DMS53 (cell line): ENCODE measurements at places on chromosomes 7 and 10.

GRCh38 chr7:26479581-26479980, 187.9 kb downstream of the SNX10 start:
- DNase-seq, result no peak

- no peak for DNase-seq
These were observed 18.7 kb downstream of the LCOR start for GRCh38 chr10:96850825-96851224.

- peak; percentile 56 for DNase-seq
These were observed 1.1 kb downstream of the RADIL start for GRCh38 chr7:4882169-4883032.

GRCh38 chr7:5284304-5285281, 1.9 kb downstream of the SLC29A4 start:
- DNase-seq, result peak; percentile 99

DNA sequence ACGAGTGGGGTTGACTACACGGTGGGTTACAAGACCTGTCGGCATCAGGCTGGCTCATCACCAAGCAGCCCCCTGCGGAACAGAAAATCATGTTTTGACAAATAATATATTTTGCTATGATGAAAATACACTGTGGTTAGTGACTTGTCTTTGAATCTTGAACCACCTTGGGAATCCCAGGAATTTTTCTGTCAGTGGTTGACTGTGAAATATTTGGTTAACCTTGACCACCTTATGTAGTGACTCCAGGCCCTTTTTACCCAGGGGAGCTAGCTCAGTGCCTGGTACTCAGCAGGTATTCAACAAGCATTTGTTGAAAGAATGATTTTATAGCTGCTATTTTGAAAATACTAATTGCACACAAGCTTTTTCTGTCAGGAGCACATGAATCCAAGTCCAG, 406.0 kb downstream of the PHF14 start:
- no peak for DNase-seq

GRCh38 chr10:11197266-11197712, 179.6 kb downstream of the CELF2 start:
- DNase-seq, result no peak

GRCh38 chr10:86583983-86584382, 62.4 kb upstream of the WAPL start:
- DNase-seq, result no peak

- DNase-seq, result no peak
These were observed 37.8 kb upstream of the SHH start for GRCh38 chr7:155850001-155850436.

DNA sequence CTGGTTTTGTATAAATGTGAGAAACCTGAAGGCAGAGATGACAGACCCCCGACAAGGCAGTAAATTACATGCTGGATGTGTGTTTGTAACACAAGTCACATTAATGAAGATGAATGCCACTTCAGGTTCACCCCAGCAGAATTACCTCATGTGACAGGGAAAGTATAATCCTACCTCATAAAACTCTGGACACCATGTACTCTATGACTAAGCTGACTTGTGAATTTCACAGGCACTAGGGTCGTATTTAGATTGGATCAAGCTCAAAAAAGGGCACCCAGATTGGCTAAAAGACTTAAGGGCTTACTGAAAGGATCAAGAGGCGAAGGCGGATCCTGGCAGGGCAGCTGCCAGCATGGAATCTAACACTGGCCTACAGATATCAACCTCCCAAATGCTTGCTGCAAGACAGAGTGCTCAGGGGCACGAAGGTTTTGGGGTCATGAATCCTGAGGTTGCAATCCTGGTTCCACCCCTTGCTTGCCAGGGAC, 161.4 kb downstream of the PIP4K2A start:
- DNase-seq, result peak; percentile 14

- DNase-seq, result no peak
These were observed 296.6 kb downstream of the HGF start for GRCh38 chr7:81473236-81473635.

GRCh38 chr10:4459531-4459930, 366.5 kb upstream of the AKR1E2 start:
- peak; percentile 61 for DNase-seq

DNA sequence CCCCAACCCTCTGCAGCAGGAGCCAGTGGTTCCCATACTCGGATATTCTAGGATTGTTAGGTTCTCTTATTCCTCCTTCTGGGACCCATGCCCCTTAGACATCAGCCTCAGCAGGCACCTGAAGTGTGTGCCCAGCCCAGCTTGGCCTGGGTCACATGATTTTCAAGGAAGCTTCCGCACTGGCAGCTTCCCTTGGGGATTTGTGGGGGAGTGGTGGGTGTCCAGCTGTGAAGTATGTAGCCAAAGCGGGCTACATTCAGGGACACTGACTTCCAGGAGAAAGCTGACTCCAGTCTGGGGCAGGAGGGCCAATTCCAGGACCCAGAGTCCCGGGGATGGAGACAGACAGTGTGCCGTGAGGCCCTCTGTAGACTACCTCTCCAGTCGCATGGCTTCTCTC, 1.3 kb downstream of the LDB1 start:
- DNase-seq, result peak; percentile 49

GRCh38 chr7:46723003-46723402, 801.9 kb upstream of the IGFBP3 start:
- no peak for DNase-seq

DNA sequence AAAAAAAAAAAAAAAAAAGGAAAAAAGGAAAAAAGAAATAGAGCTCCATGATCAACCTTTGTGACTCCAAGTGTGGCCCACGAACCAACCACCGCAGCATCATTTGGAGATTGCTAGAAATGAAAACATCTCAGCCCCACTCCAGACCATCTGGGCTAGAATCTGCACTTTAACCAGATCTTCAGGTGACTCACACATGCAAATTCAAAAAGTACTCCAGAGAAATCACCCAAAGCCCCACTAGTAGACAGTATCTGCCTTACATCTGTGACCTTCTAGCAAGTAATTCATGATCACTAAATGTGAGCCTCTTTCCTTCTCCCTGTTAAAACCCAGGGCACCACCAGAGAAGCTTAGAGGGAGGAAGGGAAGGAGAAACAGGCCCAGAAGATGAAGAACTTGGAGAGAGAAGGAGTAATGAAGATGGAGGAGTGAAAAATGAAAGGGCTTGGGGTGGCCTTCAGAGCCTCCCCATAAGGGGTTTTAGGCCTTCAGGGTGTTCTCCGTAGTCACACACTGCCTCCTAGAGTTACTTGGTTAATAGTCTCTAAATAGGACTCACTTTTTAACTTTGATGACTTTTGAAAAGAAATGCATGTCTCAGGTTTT, 94.0 kb downstream of the SLC37A3 start:
- peak; percentile 73 for DNase-seq

DNA sequence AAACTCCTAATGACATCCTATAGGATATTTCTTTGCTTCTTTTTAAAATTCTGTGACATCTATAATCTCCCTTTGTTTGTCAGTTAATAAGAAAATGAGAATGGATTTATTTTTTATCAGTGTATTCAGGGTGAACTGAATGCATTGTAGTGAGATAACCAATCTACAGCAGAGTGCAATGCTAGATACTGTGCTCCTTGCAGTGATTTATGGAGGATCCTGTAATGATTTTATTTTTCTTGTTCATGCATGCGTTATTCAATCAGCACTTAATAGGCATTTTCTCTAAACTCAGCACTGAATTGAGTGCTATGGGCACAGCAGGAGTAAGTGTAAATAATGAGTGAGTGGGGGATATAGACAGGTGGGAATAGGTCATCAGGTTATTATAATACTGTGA, 253.9 kb downstream of the CDK14 start:
- DNase-seq, result no peak

DNA sequence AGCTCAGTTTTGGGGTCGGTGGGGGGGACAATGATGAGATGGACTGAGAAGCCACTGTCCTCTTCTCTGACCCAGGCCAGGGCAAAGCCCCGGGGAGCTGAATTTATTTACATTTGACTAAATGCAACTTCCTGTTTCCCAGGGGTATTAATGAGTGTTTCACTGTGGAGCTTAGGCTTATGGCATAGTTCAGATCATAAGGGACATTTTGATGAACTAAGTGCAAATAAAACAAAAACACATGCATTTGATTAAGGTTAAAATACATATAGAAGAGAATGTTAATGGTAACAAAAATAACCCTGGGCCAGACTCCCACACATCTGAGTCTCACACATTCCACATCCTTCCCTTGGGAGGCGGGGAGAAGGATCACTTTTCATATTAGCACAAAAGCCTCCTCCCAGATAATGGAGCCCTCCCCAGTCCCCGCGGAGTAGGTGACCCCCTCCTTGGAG, 320.6 kb downstream of the FRMD4A start:
- peak; percentile 39 for DNase-seq

DNA sequence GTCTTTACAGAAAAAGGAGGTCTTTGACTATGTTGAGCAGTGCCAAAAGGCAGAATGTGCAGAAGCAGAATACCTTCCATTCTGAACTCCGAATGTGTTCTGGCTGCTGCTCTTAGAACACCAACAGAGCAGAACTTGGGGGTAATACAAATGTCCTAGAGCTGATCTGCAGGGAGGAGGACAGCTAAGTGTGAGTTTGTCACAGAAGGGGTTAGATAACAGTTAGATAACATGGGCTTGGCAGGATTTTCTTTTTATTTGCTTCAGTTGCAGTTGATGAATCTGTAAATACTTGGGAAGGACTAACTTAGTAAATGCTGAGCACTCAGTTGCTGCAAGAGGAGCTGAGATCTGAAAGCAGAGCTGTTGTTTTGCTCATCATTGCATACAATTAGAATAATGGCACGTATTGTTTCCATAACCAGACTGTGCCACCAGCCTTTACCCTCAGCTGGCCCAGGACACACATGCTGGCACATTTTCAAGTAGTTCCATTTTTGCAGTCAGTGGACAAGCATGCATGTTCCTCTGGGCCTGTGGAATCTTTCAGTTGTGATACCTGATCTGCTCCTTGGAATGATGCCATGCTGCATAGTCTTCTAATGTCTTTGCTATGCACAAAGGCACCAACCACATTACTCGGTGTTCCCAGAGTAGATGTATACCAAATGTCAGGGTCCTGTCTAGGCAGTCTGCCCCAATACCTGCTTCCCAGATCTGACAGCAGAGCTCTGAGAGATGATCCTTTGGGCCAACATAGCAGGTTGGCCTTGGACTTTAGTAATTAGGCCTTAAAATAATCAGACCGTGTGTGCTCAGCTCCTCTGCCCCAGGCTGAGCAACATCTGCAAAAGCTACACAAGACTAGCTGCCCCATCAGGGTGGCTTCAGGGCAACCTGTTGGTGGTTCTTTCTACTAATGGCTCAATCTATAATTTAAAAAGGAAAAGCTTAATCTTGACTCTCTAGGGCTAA, 55.7 kb downstream of the GSDME start:
- DNase-seq, result no peak

- DNase-seq, result no peak
These were observed 86.9 kb downstream of the SND1 start for GRCh38 chr7:127738859-127739258.

DNA sequence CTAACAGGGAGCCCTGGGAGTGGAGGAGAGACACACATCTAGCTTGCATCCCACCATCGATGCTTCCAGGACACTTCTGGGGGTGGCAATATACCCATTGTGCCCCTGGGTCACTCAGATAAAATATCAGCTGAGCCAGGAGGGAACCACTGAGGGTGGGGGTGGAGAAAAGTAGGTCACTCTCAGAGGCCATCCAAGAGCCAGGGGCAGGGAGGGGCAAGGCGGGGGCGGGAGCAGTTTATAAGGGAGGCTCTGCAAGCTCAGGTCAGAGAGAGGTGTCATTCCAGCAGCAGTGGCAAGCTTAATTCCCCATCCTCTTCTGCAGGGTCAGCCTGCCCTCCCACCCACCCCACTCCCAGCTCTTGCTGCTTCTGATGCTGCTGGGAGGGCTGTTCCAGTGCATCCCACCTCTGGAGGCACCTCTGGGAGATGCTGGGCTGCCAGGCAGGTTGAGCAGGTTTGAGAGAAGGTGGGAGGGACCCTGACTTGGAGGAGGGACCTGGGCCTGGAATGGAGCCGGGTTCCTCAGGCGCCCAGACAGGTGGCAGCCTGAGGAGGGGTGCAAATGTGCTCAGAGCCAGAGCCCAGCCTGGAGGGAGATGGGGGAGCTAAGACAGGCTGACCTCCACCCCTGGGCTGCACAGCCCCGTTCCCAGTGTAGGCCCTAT, 20.1 kb upstream of the TLX1 start:
- DNase-seq, result peak; percentile 76

DNA sequence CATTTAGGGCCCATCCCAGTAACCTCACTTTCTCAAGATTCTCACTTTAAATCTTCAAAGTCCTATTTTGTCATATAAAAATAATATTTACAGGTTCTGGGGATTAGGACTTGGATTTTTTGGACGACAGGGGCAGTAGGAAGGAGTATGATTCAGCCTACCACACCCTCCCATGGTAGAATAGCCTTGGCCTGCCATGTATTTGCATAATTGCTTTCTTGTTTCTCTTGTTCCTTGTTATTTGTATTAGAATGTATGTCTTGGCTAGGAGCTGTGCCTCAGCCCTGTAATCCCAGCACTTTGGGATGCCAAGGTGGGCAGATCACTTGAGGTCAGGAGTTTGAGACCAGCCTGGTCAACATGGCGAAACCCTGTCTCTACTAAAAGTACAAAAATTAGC, 92.5 kb downstream of the ELAPOR2 start:
- DNase-seq, result no peak

DNA sequence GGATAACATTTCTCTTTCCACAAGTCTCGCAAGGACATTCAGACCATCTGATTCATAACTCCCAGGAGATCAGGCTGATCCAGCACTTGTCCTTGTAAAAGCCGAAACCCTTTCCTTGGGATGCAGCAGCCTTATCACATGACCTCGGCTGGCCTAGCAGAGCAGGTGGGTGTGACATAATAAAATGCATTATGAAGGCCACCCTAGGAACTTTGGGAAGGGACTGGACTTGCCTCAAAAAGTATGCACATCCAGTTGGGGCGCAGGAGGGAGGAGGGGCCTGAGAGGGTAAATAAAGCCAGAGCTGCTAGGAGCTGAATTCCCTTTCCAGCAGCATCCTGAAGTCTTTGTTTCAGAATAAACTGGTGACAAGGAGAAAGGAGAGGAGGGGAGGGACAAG, 260.8 kb downstream of the SNX13 start:
- no peak for DNase-seq

DNA sequence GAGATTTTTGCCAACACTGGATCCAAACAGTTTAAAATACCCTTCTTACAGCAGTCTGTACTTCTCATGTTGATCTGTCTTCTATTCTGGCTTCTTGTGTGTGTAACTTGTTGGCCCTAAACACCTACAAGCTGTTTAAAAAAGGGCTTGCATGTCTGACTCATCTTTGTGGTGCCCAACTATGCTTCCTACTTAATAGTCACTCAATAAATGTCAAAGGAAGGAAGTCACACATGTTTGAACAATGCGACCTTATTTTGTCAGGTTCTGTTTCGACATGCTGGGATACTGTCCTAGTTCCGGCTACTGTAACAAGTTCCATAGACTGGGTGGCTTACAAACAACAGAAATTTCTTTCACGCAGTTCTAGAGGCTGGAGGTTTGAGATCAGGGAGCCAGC, 9.4 kb upstream of the GRK5 start:
- no peak for DNase-seq

DNA sequence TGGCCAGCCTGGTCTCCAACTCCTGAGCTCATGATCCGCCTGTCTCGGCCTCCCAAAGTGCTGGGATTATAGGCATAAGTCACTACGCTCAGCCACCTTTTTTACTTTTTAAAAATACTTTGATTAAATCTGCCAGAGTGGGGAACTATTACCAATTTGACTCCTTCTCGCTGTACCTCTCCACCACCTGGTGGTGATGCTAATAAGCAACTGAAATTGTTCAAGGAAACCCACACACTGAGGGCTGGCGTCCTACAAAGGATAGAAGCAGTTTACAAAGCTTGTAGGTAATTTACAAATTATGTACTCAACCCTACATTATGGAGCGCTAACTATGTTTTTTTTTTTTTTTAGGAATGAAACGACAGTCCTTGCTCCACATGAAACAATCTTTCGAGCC, 111.1 kb downstream of the CPED1 start:
- DNase-seq, result peak; percentile 22

- DNase-seq, result no peak
These were observed 442.5 kb downstream of the RPS24 start for GRCh38 chr10:78476156-78476555.
